ENCODE measurements at places on chromosomes 7 and 10.
A peak's percentile ranks its signal among the peaks of the same experiment; 100 is the strongest.

- no peak for DNase-seq
These were observed 24.4 kb upstream of the ZNF273 start for GRCh38 chr7:64878684-64879083.

- peak; percentile 43 for DNase-seq
These were observed 98.9 kb downstream of the LHPP start for GRCh38 chr10:124560377-124561105.

DNA sequence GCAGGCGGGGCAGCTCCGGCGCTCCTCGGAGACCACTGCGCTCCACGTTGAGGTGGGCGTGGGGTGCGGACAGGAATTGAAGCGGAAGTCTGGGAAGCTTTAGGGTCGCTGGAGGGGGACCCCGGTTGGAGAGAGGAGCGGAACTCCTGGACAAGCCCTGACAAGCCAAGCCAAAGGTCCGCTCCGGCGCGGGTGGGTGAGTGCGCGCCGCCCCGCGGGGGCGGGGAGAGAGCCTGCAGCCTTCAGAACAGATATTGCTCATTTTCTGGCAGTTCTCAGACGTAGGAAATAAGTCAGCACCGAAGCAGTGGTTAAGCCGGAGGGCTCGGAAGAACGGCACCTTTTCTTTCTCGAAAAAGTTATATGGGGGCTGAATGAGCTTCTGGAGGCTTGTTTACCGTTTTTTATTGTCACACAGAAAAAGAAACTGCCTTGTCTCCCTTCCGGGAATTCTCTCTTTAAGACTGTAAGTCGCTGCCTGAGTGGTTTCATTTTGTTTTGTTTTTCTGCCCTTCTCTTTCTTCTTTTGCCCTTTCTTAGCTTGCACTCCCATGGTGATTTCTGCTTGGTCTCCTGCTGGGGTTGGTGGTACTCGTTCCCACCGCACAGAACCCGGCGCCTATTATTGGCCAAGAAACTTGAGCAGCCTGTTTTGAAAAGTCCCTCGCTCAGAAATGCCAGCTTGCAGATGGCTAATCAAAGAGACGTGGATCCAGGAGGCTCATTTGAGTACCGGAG is 732 bp downstream of the FAS start:
- peak; percentile 49 for DNase-seq

GRCh38 chr7:26187380-26188205 is 13.0 kb downstream of the HNRNPA2B1 start:
- no peak for DNase-seq

DNA sequence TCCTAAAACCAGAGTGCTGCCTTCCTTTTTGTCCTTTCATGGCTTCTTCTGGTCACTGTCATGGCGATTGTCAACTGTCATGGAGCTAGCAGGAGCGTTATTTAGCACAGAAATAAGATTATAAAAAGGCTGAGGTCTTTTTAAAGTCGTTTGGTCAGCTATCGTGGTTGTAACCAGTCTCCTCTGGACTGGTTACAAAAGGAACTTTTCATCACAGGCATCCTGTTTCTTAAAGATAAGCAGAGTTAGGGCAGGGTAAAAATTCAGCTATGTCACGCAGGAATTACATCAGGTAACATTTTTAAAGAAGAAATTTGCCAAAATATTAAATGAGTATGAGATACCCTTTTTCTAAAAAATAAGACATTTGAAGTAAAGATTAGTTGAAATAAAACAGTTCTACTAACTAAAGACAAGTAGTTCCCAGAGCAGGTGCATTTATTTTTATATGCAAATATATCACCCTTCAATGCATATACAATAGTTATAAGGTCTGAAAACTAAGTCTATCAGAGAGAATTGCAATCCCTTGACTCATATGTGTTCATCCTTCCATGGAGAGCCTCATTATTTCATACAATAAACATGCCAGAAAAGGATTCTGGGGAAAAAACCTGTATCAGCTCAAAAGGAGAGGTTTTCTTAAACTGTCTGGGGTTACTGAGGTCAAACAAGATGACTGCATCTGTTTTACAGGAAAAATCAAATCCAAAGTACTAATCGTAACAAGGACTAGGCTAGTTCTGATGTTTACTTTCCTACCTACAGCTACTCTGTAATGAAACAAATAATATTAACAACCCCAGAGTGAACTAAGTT is 20.9 kb downstream of the FAM24A start:
- DNase-seq = no peak

DNA sequence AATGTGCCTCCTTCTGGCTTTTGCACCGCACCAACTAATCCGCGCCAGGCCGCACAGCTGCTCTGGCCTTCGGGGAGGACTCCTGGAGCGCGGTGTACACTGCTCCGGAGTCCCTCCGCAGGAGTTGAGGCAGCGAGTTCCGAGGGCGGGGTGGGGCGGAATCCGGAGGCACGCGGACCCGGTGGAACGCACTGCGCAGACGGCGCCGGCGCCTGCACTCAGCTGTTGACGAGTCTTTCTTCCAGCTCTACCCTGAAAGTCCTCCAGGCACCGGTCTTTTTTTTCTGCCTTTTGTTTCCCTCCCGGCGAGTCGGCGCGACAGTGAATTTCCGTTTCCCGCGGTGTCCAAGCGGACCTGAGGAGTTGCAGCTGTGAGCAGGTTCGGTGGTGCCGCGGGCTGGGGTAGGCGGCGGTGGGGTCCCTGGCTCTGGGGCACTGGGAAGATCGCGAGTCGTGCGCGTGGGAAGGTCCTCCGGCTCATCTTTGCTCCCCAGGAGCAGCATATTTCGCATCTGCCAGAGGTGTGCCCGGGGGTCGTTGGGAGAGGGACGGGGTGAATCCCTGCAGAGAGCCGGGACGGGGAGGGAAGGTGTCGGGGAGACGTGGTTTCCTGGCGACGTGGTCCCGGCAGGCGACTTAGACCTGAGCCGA is 44.1 kb downstream of the SFTPD start:
- DNase-seq = peak; percentile 79

- DNase-seq = no peak
These were observed 1.2 kb upstream of the MLLT10 start for GRCh38 chr10:21532694-21533466.

GRCh38 chr10:109062371-109062770 is 860.9 kb downstream of the XPNPEP1 start:
- DNase-seq = no peak

DNA sequence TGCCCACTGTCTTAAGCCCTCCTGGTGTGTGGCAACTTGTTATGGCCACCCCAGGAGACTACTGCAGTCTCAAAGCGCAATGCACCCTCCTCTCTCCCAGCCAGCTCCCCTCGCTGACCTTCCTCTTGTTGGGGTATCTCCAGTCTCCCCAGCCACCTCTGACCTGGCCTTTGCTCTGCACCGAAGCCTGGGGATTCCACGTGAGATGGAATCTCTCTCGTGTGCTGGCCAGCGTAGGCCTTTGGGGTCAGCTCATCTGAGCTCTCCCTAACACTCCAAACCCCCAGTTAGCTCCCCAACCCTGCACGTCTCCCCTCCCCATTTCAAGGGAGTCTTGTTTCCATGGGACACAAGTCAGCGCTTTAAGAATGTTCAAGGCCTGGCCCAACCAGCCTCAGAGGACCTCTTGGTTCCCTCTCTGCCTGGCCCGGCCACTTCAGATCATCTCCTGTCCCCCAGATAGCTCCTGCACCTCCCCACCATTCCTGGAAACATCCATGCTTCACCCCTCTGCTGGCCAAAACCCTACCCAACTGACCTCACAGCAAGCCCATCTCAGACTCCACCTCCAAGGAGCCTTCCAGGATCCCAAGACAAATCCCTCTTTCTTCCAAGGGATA is 11.2 kb downstream of the ITPRIP start:
- DNase-seq = no peak

GRCh38 chr10:87921931-87922688 is 58.7 kb downstream of the PTEN start:
- no peak for DNase-seq

- no peak for DNase-seq
These were observed 70.6 kb downstream of the PIP4K2A start for GRCh38 chr10:22643775-22644174.

- no peak for DNase-seq
These were observed 5.1 kb downstream of the RAPGEF5 start for GRCh38 chr7:22351878-22352277.

DNA sequence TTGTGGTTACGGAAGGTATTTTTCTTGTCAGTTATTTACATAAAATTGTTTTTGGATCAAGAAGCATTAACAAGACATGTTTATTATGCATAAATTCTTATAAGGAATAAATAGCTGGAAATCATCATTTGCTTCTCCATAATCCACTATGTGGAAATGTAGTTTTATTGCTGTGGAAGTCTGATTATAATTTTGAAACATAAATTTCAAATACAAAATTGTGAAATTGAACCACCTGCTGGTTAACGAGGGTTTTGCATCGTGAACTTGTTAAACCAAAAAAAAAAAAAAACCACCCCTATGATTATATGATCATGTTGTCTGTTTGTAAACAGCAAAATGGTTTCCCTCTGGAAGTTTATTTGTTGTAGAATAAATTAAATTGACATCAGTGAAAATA is 25.9 kb downstream of the ABRAXAS2 start:
- DNase-seq = no peak

- DNase-seq = no peak
These were observed 322.6 kb upstream of the MKI67 start for GRCh38 chr10:128448796-128449195.

GRCh38 chr7:8618441-8619070 is 185.1 kb downstream of the NXPH1 start:
- no peak for DNase-seq

DNA sequence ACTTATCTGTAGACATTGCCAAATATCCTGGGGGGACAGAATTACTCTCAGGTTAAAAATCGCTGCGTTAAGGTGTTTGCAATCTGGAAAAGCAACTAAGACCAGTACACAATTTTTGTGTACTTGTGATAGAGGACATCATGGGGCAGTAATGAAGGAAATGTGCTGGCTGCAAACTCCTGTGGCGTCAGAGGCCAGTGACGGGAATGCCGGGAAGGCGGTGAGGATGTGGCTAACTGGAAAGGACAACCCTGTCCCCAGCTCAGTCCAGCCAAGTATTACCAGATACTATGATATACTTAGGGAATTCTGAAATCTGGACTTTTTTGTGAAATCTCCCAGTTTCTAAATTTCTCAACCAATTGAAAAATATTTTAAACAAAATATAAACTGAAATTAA is 103.1 kb upstream of the NANOS1 start:
- no peak for DNase-seq

DNA sequence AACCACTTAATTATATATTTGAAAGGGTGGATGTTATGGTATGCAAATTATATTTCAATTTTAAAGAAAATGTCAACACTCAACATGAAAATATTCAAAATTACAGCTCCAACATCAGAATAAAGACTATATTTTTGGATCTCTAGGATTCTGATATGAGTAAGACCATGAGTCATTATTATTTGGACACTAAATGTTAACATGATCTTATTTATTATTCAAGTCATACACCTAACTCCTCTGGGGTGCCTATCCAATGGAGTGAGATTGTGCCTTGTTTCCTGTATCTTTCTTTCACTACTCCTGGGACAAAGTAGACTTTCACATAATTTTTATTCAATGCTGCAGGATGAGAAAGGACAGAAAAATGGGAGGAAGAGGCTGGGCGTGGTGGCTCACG is 135.2 kb upstream of the PRSS1 start:
- DNase-seq = no peak

DNA sequence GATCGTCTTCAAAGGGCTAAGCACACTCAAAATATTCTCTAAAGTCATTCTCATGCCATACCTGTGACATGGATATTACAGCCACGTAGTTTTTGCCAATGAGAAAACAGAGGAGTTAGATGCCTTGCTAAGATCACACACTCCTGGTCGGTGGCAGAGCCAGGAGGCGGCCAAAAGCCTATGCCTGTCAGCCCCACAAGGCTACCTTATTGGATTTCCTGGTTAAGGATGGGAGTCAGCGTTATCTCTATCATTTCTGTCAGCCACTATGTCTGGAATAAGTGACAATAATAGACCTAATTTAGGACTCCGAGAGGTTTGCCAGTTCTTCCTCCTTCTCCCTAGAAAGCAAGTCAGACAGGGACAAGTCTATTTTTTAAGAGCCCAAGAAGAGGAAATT is 250.8 kb downstream of the TRIL start:
- DNase-seq = no peak

- DNase-seq = no peak
These were observed 52.1 kb downstream of the GNAI1 start for GRCh38 chr7:80186721-80187120.

GRCh38 chr7:66083677-66084076 is 8.1 kb downstream of the ASL start:
- no peak for DNase-seq

- no peak for DNase-seq
These were observed 8.4 kb downstream of the SORBS1 start for GRCh38 chr10:95552679-95553342.

GRCh38 chr10:107814865-107815487 is 650.5 kb upstream of the SORCS1 start:
- DNase-seq = peak; percentile 37
